ENCODE measurements at places on chromosomes 12 and 14.

GRCh38 chr14:64591809-64592208 is 42.0 kb downstream of the PPP1R36 start:
- no peak for DNase-seq

- no peak for DNase-seq
These were observed 9.3 kb upstream of the HDAC7 start for GRCh38 chr12:47828976-47829482.

- DNase-seq: no peak
These were observed 442.7 kb downstream of the BTG1 start for GRCh38 chr12:91702843-91703425.

DNA sequence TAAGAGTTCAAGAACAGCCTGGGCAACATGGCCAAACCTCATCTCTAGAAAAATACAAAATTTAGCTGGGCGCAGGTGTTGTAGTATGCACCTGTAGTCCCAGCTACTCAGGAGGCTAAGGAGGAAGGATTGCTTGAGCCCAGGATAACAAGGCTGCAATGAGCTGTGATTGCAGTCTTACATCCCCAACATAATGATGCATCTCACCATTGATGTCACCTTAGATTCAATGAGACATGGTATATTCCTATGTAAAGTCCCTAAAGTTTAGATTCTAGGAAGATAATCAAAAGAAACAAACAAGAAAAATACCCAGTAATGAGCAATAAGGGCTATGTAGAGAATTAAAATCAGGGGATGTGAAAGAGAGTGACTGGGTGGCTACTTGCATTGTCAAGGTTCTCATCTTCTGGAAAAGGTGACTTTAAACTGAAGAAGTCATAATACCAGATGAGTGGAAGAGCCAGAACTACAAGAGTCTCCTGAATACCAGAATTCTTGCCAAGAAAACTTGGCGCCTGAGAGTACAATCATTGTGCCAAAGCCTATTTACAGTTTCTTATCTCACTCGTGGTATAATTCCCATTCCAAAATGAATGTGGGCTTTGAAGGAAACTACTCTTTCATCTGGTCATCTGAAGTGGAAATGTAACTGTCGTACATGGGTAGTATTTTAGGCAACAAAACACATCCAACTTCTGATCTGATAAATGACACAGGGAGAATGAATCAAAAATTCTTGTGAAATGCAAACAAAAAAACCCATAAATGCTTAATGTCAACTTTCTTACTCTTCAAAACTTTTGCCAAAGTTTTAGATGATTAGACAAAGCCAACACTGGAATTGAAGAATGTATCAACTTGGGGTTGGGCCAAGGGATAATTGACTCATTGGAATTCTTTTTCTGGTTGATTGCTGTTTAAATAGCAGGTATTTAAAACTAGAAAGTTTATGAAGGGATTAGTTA is 81.1 kb upstream of the ST8SIA1 start:
- no peak for DNase-seq

DNA sequence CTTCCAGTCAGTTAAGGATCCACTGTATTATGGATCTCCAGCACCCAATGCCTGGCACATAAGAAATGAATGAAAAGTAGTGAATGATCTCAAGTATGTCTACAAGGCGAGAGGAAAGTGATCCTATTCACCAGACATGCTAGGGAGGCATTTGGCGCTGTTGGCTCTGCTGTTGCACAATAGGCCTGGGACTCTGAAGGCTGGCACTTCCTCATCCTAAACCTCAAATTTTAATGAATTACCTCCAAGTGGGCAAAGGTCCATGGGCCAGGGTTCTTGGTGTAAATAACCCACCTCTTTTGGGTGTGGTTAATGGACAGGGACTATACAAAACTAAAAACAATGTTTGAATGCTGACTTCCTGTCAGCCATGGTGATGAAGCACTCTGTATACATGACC is 173.4 kb upstream of the PZP start:
- no peak for DNase-seq

DNA sequence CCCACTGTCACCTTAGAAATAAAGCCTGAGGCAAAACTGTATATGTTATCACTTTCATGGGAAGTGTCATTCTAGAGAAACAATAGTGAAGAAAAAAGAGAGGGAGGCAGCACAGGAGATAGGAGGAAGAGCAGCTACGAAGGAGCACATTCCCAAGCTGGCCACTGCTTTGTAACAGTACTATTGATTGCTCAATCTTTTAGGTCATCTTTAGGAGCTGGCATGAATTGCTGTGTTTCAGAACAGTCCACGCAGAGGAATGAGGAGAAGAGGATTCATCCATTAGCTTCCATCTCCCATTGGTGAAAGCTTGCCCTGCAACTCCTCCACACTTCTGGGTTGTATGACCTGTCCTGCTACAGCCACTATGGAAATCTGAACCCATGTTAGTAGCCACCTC is 372.5 kb upstream of the DDHD1 start:
- DNase-seq: no peak

GRCh38 chr14:95659990-95660385 is 26.2 kb upstream of the TCL1B start:
- DNase-seq: no peak

GRCh38 chr12:108597559-108598471 is at the start of gene TMEM119:
Gene TMEM119 (minus strand): TSS chr12:108598084. CDS start chr12:108592383, 5,701 bp downstream.
- no peak for DNase-seq

DNA sequence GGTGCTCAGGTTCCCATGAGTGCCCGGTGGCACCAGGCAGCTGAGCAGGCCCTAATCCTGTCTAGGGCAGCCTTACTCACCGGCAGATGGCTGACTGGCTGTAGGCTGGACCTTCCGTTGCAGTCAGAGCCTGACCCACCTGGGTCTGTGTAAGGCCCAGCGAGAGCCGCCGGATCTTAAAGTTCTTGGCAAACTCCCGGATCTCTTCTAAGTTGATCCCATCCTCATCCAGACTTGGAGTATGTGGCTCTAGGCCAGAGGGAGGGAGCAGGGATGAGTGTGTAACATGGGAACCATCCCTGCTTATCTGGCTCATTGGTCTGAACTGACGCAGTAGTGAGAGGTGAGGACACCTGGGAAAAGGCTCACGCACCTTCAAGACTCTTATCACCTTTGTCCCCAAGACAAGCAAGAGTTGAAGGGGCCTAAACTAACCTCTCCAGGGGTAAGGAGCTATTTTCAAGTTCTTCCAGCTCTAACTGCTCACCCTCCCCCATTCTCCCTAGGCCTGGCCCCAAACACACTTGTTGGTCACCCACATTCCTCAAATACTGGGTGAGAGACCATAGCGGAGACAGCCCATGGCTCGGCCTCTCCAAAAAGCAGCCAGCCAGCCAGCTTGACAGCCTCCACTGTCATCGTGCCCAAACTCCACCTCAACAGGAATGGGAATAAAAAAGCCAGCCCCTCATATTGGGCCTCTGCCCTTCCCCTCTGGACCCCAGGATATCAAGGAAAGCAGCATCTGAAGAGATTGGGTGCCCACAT is 18.8 kb upstream of the TFCP2 start:
- no peak for DNase-seq

GRCh38 chr14:73173092-73173735 is 36.9 kb downstream of the PSEN1 start:
- no peak for DNase-seq

GRCh38 chr12:40233741-40234367 is 9.1 kb downstream of the LRRK2 start:
- no peak for DNase-seq
